ENCODE measurements at places on chromosomes 4 and X.

- DNase-seq: no peak
Observed at GRCh38 chr4:31294655-31295480, 574.7 kb downstream of the PCDH7 start.

GRCh38 chr4:121873604-121874003 is 3.3 kb upstream of the BBS7 start:
- DNase-seq: peak; percentile 21

- no peak for DNase-seq
Observed at GRCh38 chr4:96675896-96676295, 836.0 kb downstream of the PDHA2 start.

- no peak for DNase-seq
Observed at GRCh38 chr4:163702736-163703135, 208.2 kb downstream of the TMA16 start.

- peak; percentile 22 for DNase-seq
Observed at GRCh38 chr4:168877511-168878491, 132.3 kb downstream of the CBR4 start.

DNA sequence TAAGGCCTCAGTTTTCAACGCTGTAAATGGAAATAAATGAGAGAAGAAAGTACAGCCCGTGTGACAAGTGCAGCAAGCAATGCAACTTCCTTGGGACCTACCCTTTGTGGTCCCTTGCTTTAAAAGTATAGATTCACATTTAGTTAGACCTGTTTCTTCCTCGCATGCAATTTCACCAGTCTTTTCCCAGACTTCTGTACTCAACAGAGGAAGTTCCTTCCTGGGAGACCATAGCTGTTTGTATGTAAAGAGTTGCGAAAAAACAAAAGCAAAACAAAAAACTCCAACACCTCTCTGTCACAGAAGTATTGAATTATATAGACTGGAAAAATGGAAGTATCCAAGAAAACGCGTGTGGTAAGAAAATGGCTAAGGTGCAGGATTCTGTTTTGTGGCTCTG is 1.1 kb upstream of the IRF2 start:
- no peak for DNase-seq

DNA sequence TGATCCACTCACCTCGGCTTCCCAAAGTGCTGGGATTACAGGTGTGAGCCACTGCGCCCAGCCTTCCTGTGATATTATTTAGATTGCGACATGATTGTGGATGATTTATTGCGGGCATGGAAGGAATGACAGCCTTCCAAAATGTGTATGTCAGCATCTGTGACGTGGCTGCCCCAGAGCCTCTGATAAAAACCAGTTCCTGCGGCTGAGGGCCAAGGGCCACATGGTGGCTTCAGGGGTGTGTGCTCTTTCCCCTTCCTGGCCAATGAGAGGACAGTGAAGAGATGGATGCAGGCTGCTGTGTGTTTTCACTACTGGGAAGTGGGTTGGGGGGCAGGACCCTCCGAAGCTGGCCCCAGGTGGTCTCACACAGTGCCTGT is 57.4 kb upstream of the HGFAC start:
- DNase-seq: no peak

- DNase-seq: no peak
Observed at GRCh38 chr4:166502660-166503059, 629.6 kb downstream of the TLL1 start.

DNA sequence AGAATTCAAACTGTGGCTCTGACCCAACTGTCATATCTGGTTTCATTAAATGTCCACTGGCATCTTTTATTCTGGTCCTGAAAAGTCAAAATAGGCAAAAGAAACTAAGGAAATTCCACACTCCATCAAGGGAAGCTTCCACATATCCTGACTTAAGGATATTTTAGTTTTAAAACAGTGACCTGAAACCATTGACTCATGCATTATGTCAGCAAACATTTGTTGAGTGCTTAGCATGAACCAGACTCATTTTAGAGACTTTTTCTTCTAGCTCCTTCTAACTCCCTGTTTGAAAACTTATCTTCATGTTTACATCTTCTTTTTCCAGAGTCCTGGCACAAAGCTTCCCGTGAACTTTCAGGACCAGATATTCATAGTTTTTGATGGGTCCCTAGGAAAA is 6.9 kb upstream of the CXCL1 start:
- no peak for DNase-seq

DNA sequence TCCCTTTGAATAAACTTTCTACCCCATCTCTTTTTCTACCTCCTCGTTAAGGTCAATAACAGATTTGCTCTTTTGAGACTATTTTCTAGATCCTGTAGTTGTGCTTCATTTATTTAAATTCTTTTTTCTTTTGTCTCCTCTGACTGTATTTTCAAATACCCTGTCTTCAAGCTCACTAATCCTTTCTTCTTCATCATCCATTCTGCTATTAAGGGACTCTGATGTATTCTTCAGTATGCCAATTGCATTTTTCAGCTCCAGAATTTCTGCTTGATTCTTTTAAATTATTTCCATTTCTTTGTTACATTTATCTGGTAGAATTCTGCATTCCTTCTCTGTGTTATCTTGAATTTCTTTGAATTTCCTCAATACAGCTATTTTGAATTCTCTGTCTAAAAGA is 36.0 kb upstream of the ARMCX4 start:
- DNase-seq: no peak

GRCh38 chrX:25300994-25301393 is 285.2 kb upstream of the ARX start:
- DNase-seq: no peak

DNA sequence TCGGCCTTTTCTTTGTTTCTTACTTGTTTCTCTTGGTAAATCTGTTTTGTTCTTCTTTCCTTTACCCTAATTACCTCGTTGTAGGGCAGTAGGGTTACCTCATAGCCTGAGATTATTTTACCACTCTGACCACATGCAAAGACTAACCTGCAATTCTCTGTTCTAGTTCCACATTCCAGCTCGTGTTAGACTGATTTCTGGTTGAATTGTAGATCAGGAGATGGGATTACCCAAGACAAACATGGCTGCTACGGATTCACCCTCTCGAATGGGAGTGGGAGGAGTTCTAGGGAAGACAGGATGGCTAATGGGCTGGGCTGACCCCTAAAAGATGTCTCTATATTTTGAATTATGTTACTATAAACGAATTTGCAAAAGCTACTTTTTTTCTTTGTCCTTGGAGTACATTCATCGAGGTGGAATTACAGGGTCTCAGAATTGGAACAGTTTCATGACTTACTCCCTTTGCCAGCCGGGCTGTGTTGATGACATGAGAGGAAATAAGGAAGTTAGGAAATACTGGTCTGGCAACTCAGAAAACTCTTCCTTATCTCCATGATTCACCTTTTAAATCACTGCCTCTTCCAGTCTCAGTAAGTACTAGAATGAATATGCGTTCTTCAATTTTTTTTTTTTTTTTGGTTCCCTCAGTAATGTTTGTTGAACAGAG is 36.7 kb upstream of the FBXW7 start:
- DNase-seq: no peak

- no peak for DNase-seq
Observed at GRCh38 chr4:24007860-24008261, 118.0 kb upstream of the PPARGC1A start.

GRCh38 chr4:112702892-112703291 is 65.9 kb downstream of the LARP7 start:
- no peak for DNase-seq

GRCh38 chr4:183078634-183079033 is 20.4 kb upstream of the WWC2 start:
- no peak for DNase-seq

DNA sequence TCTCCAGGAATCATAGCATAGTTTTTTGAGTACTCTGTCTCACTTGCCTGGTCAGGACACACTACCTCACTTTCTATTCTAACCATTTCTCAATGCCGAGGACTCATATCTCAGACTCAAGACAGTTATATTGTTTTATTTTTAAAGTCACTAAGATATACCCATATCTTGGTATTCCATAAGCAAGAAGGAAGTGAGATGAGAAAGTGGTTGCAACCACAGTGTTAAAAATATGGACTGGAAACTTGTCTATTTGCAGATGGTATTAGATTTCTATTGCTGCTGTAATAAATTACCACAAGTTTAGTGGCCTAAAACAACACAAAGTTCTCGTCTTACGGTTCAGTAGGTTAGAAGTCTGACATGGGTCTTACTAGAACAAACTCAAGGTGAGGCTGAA is 344.8 kb upstream of the MAGEB2 start:
- no peak for DNase-seq

DNA sequence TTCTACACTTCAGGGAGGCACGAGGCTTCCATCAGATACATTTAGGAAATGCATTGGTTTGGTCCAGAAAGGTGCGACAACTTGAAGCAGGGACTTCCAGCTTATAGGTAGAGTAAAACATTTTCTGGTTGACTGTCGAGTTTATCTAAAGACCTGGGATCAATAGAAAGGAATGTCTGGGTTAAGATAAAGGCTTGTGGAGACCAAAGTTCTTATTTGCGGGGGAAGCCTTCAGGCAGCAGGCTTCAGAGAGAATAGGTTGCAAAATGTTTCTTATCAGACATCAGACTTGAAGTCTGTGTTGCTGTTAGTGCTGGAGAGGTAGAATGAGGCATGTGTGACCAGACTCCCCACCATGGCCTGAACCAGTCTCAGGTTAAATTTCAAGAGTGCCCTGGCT is 190.3 kb downstream of the TRIML1 start:
- no peak for DNase-seq

DNA sequence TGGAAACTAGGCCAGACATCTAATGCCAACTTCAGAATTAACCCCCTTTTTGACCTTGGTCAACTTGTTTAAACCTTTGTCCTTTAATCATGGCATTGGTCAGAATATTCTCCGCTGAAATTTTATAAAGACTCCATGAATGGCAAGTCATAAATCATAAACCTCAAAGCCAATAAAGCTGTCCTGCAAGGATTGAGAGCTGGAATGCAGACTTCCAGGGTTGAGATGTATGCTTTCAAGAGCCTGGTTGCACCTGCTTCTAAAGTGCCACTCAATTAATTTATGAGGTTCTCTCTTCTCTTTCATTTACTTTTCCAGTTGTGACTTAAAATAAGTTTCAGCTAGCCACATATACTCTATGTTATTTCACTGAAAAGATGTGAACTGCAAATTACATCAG is 136.2 kb upstream of the HCCS start:
- DNase-seq: no peak

GRCh38 chrX:29535212-29536162 is 679.9 kb upstream of the MAGEB2 start:
- no peak for DNase-seq

DNA sequence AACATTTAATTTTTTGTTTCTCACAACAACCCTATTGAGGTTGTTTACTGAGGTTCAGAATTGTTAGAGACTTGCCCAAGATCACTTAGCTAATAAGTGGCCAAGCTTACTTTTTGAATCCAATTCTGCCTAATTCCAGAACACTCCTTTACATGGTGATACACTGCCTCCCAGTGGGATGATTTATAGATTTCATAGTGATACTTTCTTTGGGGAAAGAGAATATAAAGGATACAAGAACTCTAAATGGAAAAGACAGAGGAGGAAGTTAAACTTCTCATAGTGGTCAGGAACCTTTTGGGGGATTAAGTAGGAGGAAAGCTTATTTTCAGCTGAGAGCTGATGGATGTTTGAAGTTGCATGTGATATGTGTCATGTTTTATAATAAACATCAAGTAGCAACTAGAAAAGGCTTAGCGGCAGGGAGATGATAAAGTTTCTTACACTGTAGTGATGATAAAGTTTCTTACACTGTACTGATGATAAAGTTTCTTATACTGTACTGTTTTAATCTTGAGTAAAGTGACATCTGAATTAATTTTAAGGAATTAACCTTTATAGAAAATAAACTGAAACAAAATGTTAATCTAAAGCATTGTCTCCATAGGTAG is 15.3 kb downstream of the STAG2 start:
- no peak for DNase-seq

DNA sequence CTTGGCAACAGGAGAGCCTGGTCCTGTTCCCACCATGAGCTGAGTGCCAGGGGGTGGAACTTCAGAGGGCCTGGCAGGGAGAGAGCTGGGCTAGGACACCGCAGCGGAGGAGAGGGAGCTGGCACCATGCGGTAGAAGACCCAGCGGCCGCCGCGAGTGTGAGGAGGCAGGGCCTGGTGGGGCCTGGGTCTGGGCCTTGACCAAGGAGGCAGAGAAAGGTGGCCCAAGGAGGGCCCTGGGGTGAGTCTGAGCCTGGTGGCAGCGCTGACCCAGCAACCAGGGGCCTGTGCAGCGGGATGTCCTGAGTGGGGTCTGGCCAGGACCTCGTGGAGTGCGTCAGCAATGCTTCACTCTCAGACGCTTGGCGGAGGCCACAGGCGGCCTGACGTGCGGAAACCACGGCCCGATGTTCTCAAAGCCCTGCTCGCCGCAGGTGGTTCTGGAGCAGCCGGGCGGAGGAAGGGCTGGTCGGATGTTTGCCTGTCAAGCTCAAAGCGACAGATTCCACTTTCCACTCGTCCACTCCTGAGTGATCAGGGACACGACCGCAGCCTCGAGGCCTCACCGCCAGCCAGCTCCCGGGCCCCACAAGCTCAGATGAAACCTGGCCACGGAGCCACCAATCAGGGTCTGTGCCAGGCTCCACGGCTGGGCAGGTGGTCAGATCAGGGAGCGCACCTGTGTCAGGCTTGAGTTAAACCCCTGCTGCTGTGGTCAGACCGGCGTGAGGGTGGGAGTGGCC is 20.8 kb downstream of the ATP5ME start:
- DNase-seq: no peak

DNA sequence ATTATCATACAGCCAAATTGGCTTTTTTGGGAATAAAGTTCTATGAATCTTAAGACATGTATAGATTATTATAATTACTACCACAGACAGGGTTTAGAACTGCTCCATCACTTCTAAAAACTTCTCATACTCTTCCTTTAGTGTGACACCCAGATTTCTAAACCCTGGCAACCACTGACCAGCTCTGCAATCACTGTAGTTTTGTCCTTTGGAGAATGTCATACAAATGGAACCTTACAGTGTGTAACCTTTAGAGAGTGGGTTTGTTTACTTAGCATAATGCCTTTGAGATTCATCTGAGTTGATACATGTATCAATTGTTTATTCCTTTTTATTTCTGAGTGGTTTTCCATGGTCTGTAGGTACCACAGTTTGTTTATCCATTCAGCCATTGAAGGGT is 95.0 kb downstream of the TMEM164 start:
- DNase-seq: no peak

DNA sequence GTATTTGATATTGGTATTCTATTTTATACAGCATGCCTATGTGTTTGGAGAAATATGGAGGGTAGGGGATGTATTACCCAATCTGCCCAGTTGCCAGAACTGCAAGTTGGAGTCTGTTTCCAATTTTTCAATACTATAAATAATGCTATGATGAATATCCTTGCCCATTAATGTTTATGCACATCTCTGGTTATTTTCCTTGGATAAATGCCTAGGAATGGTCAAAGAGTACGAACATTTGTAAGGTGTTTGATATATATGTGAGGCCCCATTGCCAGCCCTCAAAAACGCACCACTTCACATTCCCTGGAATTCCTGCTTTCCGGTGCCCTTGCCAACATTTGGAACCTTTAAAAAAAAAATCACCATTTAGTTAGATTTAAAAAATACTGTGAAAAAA is 34.3 kb downstream of the CLDN34 start:
- no peak for DNase-seq

- no peak for DNase-seq
Observed at GRCh38 chr4:42150653-42151567, 1.5 kb downstream of the BEND4 start.
